ENCODE measurements at places on chromosomes 4 and X. TPM values are rescaled to one million over a fixed set of nuclear protein-coding genes. Genes with fewer than 3 reads are reported as not detected.

F8A2 gene
- total RNA-seq = not detected

CYP2U1 gene
- total RNA-seq = 32.5 TPM

USP51 gene
- 3.6 TPM for total RNA-seq

SH3RF1 gene
- 34.0 TPM for total RNA-seq

TRIM2 gene
- 88.8 TPM for total RNA-seq

ZCCHC18 gene
- total RNA-seq = 0.16 TPM

GRIA3 gene
- 69.1 TPM for total RNA-seq

FREM3 gene
- total RNA-seq = not detected

AKAP4 gene
- not detected for total RNA-seq

NAA11 gene
- total RNA-seq = not detected

PRR32 gene
- not detected for total RNA-seq

SSX2 gene
- total RNA-seq = not detected

CLGN gene
- 1.2 TPM for total RNA-seq

LUZP4 gene
- total RNA-seq = not detected

DDIT4L gene
- total RNA-seq = 7.2 TPM

KLB gene
- total RNA-seq = not detected

ANKRD37 gene
- 4.4 TPM for total RNA-seq

NUDT10 gene
- total RNA-seq = 3.3 TPM

FRMD7 gene
- total RNA-seq = 0.65 TPM

MAMLD1 gene
- 1.9 TPM for total RNA-seq

CTAG1A gene
- not detected for total RNA-seq

MAGEC2 gene
- not detected for total RNA-seq

MAGEC3 gene
- not detected for total RNA-seq

XAGE1A gene
- total RNA-seq = not detected

CXCL6 gene
- total RNA-seq = 14.4 TPM

CPZ gene
- total RNA-seq = 22.4 TPM

LRBA gene
- 44.8 TPM for total RNA-seq

TRIM60 gene
- not detected for total RNA-seq

RNF175 gene
- 0.61 TPM for total RNA-seq

JAKMIP1 gene
- not detected for total RNA-seq

BEND2 gene
- total RNA-seq = not detected

DRP2 gene
- total RNA-seq = 3.4 TPM

AMOT gene
- 12.0 TPM for total RNA-seq

NEIL3 gene
- total RNA-seq = 5.4 TPM

ESX1 gene
- total RNA-seq = not detected

FRAS1 gene
- 9.0 TPM for total RNA-seq

IGSF1 gene
- total RNA-seq = not detected

NDNF gene
- total RNA-seq = 11.8 TPM

DNAJB14 gene
- total RNA-seq = 43.3 TPM

INTU gene
- total RNA-seq = 13.1 TPM

C4orf51 gene
- total RNA-seq = not detected

All from hair follicle dermal papilla cell (primary cell).